Natural killer cell (primary cell): ENCODE measurements at places on chromosomes 11 and 22. TPM values are rescaled to one million over a fixed set of nuclear protein-coding genes. Genes with fewer than 3 reads are reported as not detected.
A peak's percentile ranks its signal among the peaks of the same experiment; 100 is the strongest.

Gene IGLL1
- not detected for total RNA-seq

Gene GLYAT
- not detected for total RNA-seq

Gene OR52E2
- total RNA-seq, result not detected

Gene OSM
- total RNA-seq, result 142 TPM

Gene RFPL2
- 0.34 TPM for total RNA-seq

Gene OR6T1
- not detected for total RNA-seq

Gene CLDN5
- total RNA-seq, result not detected

Gene VWA5A
- 11.8 TPM for total RNA-seq

Gene UBE2L6
- 103 TPM for total RNA-seq

Gene APOA5
- total RNA-seq, result not detected

Gene ACTN3
- total RNA-seq, result 0.50 TPM

Gene CRYBB3
- total RNA-seq, result not detected

GRCh38 chr11:114883472-114883871, 205.1 kb downstream of the NXPE2 start:
- no peak for DNase-seq

GRCh38 chr11:27473017-27473406, 422 bp upstream of the LGR4 start:
- no peak for DNase-seq

DNA sequence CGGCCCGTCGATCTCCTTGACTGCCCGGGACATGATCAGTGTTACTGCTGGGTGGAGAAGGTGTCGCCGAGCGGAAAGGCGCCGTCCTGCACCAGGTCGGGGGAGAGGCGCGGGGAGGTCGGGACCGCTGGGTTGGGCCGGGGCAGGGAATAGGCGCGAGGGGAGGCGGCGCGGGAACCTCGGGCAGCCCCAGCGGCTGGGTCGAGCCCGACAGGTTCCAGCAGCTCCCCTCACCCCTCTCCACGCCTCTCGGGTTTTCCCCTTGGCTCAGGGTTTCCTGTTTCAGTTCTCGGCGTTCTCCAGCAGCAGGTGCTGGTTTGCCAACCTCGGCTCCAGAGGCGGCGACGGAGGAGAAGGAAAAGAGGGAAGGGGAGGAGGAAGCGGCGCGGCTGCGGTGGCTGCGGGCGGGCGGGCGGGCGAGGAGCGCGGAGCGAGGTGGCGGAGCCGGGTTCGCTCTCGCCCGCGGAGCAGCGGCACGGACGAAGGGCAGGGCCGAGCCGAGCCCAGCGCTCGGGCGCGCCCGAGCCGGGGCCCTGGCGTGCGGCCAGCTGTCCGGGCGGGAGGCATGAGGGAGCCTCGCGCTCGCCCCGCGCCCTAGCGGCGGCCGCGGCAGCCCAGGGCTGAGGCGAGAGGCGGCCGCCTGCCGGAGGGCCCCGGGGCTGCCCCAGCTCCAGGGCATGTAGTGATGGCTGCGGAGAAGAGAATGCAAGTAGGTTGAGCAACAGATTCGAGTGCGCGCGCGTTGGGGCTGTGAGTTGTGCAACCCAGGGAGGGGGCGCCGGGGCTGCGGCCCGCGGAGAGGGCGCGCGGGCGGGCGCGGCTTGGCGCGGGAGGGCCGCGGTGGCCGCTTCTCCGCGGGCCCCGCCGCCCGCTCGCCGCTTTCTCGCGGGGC, at the start of gene ZC3H12C:
TSS of gene ZC3H12C (plus strand) at position 878 of the 892 bp plus-strand sequence. CDS start 20 bp downstream, outside the sequence.
- DNase-seq, result peak; percentile 40

DNA sequence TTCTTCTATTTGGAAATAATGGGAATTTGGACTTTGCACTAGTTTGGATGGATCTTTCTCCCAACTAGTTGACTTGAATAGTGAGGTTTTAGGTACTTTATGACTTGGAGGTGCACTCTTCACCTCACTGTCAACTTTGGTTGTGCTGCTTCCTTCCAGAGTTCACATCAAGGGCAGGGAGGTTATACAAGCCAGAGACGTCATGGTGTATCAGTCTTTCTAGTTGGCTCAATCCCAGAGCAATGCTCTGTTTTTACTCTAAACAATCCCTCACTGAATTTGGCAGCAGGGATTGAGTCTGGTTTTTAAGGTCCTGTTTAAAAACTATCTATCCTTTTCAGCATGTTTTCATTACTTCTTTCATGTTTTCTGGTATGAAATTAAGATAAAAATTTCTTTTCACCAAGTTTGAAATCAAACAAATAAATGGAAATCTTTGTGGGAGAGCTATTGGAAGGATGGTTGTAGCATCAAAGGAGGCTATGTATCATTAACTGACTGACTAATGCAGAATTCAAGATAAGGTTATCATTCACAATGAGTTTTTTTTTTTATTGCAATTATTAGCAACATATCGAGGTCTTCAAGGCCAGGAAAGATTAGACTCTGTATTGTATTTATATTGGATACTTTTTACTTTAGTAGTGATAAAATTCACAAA, 28.0 kb upstream of the ZBED5 start:
- DNase-seq, result no peak

DNA sequence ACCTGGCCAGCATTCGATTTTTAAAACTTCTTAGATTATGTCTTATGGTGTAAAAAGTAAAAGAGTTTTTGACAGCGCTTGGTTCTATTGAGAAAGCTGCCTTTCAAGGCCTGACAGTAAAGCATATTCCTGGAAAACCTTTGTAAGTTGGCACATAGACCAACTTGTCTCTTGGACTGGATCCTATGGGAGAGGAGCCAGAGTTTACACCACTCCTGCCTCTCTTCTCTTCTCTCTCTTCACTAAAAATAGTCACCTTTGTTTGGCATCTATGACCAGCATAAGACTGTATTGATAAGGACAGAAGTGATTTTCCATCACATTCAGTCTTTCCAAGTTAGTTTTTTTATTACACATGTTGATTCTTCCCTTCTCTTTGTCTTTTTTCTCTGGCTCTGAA, 33.7 kb downstream of the CSRP3 start:
- no peak for DNase-seq

DNA sequence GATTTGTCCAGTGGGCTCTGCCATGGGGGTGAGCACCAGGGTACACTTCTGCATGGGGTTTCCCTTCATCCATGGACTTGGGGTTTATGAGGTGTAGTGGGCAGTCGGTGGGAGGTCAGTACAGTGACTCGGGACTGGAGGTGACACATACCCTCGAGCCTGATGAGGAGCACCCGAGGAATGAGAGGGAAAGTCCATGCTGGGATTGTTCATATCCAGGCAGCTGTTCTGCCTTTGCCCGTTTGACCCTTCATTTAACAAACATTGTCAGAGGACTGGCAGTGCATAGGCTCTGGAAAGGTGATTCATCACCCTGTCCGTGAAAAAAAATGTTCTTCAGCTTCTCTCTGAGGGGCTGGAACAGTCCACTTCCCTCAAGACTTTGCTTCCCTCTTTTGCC, 2.7 kb downstream of the NAV2 start:
- DNase-seq, result no peak

DNA sequence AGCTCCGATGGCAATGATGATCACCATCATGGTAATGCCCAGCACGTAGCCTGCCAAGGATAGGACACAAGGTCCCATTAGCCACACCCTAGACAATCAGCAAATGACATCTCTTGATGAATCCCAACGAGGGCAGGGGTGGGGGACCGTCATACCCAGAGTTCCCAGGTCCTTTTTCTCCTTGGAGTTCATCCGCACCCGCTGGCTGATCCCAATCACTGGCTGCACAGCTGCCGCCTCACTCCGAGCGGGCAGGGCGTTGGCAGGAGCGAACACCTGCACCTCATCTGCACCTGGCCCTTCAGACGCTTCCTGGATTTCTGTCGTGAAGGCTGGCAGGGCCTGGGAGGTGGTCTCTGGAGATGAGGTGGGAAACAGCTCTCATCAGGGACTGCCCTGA, 2.9 kb downstream of the PIK3IP1 start:
- no peak for DNase-seq

DNA sequence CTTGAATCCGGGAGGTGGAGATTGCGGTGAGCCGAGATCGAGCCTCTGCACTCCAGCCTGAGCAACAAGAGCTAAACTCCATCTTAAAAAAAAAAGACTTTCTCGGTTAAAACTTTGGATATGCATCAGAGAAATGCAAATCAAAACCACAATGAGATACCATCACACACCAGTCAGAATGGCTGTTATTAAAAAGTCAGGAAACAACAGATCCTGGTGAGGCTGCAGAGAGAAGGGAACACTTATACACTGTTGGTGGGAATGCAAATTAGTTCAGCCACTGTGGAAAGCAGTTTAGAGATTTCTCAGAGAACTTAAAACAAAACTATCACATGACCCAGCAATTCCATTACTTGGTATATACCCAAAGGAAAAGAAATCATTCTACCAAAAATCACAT, 619.4 kb upstream of the KIRREL3 start:
- DNase-seq, result no peak

DNA sequence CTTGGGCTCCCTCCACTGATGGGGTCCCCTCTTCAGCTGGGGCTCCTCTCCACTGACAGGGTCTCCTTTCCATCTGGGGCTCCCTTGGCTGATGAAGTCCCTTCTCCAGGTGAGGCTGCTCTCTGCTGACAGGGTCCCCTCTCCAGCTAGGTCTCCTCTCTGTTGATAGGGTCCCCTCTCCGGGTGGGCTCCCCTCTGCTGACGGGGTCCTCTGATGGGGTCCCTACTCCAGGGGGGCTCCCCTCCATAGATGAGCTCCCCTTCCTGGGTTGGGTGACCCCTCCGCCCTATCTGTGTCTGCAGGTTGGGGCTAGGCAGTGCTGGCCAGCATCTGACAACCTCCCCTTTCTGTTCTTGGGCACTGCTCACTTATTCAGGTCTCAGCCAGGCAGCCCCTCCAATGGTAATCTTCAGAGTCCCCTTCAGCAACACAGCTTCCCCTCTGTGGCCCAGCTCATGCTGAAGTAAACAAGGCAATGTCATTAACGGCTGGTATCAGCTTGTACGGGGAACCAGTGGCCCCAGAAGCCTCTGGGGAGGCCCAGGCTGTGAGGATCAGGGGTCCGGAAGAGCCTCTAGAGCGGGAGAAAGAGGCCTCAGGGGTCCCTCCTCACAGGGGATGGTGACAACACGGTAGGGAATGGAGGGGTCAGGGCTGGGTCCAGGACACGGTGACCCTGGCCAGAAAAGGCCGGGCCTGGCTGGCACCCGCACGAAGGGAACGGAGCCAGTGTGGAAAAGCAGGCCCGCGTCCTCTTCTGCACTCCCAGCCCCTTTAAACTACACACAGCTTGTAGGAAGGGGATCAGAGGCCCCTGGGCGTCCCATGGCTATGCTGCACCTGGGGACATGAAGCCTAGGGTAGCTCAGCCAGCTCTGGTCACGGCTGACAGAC, 9.6 kb upstream of the CD81 start:
- DNase-seq, result no peak

GRCh38 chr22:25839755-25840154, 97.8 kb downstream of the MYO18B start:
- DNase-seq, result no peak

GRCh38 chr11:57335343-57336110, at the start of gene SSRP1:
Gene SSRP1, minus strand, starts transcription at chr11:57335892. Its CDS starts 771 bp downstream, at chr11:57335121.
- DNase-seq, result peak; percentile 78

DNA sequence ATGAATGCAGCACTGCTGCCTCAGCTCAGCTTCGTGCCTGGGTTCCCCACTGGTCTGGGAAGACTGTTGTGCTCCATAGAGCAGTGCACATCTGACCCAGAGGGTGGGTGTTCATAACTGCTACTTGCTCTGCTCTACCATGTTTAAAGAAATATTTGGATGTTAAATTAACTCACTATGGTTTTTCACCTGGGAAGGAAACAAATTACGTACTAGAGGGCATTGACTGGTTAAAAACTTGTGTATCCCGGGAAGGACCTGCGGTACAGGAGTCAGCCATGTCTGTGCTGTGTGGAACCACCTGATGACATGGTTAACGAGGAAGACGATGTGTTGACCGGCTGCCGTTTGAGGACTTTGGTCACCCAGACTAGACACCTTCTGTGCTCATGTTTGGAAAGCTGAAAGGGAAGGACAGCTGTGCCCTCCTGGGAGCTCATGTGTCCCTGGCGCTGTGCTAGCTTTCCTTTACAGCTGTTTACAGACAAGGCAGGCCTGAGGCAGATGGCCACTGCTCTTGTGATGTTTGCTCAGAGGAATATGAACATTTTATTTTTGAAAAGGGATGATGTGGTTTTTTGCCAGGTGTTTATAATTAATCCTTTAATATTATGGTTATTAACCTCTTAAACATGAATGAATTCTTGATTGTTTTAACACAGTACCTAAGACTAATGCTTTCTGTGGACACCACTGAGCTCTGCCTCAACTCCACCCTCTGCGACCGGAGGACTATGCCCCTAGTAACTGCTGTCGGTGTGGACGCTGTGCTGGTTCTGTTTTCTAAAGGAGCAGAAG, 14.3 kb upstream of the AIFM3 start:
- DNase-seq, result no peak

- DNase-seq, result no peak
Observed at GRCh38 chr11:113928311-113928710, 23.7 kb downstream of the HTR3B start.

- DNase-seq, result no peak
Observed at GRCh38 chr11:86717817-86718501, 45.5 kb upstream of the ME3 start.

- no peak for DNase-seq
Observed at GRCh38 chr11:62673196-62673525, 1.1 kb upstream of the LBHD1 start.

GRCh38 chr11:25449091-25449490, 882.8 kb upstream of the ANO3 start:
- no peak for DNase-seq

DNA sequence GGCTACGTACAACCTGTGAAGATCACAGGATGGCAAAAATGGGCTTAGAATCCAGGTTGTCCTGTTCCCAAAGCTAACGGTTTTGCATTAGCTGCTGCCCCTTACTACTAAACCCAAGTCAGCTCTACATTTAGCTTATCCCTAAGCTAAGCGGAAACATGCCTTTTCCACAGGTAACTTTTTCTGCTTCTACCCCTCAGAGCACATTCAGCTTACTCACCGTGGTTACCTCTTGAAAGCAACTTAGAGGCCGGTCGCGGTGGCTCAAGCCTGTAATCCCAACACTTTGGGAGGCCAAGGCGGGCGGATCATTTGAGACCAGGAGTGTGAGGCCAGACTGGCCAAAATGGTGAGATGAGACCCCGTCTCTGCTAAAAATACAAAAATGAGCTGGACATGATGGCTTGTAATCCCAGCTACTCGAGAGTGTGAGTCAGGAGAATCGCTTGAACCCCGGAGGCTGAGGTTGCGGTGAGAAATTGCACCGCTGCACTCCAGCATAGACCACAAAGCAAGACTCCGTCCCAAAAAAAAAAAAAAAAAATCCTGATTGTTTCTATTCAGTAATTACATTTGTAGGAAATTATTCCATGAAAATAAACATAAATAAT, 790 bp upstream of the TMEM41B start:
- peak; percentile 18 for DNase-seq

DNA sequence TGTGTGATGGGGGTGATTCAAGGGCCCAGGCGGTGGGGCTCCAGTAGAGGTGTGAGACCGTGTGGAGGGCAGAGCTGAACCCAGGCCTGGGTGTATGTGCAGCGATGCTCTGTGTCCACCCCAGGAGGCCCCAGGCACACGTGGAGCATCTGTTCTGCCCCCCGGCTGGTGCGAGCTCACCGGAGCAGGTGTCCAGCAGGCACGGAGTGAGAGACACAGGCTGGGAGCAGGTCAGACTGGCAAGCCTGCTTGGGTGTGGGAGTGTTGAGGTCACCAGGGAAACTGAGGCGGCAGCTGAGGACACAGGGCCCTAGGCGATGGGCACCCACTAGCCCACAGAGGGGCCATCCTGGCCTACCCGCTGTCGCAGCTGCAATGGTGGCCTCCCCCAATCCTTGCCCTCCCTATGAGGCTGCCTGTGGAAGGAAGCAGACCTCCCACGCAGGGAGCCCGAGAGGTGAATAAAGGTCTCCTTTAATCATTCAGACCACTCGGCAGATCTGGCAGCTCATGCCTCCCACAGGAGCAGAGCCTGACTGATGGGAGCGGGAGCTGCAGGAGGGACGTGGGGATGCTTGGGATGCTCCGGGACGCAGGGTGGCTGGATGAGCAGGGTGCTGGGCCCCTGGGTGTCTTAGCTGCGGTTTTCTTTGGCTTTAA, 1165.1 kb downstream of the BRD1 start:
- no peak for DNase-seq
